HCT116 (cell line): ENCODE measurements at places on chromosomes 7 and 10. TPM values are rescaled to one million over a fixed set of nuclear protein-coding genes. Genes with fewer than 3 reads are reported as not detected.

DNA sequence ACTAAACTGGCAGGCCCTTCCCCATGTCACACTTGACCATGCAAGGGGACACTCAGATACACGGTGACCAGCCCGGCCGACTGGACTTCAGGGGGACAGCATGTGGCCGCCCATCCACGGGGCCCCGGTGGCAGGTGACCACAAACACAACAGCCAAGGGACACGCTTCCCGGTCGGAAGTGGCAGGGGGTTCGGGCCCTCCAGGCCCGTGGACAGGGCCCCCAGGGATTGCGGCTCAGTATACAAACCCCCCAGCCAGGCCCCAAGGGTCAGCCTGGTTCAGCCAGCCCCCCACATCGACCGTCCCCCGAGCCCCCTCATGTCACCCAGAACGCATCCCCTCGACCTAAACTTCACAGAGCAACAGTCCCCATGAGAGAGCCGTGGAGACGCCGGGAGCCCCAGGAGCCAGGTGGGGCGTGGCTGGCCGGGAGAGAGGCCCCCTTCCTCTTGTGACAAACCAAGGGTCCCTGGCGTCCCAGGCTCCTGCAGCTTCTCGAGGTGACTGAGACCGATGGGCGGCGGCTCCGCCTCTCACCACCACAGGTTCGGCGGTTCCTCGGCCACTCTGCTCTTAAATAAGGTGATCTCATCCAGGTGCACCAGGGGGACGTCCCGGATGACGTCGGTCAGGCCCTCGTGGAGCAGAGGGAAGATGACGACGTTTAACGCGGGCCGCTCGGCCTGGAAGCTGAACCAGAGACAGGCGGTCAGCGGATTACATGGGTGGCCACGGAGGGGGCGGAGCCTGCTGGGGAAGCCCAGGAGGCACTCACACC is 57.8 kb upstream of the TNRC18 start:
- H3K27ac ChIP-seq: no peak overlapping the region
- H3K36me3 ChIP-seq: no peaks in the 10 kb centered on the region
- H3K4me3 ChIP-seq: no peak overlapping the region
- no peak for DNase-seq

- DNase-seq: no peak
- no peak overlapping the region for H3K27ac ChIP-seq
- no peak overlapping the region for H3K4me3 ChIP-seq
- H3K36me3 ChIP-seq: no peaks in the 10 kb centered on the region
- H3K27me3 ChIP-seq: no peaks in the 10 kb centered on the region
- H3K4me1 ChIP-seq: no peaks in the 10 kb centered on the region
These were observed 47.2 kb upstream of the RABGEF1 start for GRCh38 chr7:66693331-66693730.

DNA sequence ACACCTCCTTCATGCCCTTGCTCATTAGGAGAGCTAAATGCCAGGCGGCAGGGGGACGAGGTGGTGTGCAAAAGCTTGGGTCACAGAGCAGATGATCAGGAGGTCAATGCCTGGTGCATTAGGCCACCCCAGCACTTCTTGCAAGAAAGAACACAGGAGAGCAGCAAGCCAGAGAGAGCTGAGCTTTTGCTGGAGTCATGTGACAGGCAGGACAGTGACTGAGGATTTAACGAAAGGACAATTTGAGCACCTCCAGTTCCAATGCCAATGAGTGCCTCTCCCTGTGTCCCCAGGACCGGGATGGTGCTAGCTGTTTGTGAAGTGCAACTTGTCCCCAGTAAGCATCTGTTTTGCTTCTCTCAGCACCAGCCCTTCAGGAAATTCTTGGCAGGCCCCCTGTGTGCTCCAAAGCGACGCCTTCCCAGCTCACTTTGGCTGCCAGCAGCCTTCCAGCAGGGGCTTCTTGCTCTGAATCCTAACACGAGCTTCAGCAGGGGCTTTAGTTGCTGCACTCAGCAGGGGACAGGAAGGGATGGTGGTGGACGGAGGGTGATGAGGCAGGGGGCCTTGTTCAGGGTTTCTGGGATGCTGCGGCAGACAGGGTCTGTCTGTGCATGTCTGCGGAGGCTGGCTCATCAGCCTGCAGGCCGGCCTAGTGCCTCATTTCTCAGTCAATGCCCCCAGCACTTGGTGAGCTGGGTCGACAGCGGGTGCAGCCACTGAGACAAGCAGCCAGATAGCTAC is 368.1 kb downstream of the RPS24 start:
- no peak overlapping the region for H3K27ac ChIP-seq
- H3K36me3 ChIP-seq: no peaks in the 10 kb centered on the region
- H3K4me3 ChIP-seq: no peak overlapping the region
- peaks cover 3% of the 10 kb centered on the region for H3K4me1 ChIP-seq
- H3K27me3 ChIP-seq: no peaks in the 10 kb centered on the region

- no peak for DNase-seq
- no peaks in the 10 kb centered on the region for H3K36me3 ChIP-seq
- no peak overlapping the region for H3K4me3 ChIP-seq
- no peaks in the 10 kb centered on the region for H3K4me1 ChIP-seq
These were observed 196.0 kb upstream of the FZD1 start for GRCh38 chr7:91068136-91068795.

Gene CCL24
- not detected for total RNA-seq
